HT-29 (cell line): ENCODE measurements at places on chromosomes 13 and 19. TPM values are rescaled to one million over a fixed set of nuclear protein-coding genes. Genes with fewer than 3 reads are reported as not detected.

DNA sequence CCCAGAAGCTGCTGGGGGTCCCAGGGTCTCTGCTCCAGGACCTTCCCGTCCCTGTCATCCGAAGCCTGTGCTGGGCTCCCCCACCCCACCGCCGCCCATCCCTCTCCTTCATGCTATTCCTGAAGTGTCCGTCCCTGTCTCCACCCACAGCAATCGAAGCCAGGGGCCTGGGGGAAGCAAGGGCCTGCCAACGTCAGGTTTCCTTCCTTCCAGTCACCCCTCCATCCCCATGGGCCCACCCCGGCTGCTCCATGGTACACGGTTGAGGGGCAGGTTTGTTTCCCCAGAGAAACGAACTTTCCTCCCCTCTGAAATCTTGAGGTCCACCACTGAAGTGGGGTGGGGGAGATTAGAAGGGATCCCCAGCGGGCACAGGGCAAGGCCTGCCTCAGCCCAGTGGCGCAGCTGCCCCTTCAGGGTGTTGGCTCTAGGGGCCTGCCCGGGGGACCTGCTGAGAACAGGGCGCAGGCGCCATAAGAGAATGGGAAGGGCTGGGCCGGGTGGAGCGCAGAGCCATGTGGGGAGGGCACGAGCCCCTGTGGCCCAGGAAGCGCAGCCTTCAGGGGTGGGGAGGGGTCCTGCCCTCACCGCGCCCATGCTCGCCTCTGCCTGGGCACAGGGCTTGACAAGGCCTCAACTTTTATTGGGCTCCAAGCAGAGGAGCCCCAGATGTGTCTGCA lies 16.1 kb downstream of the CEBPG start:
- no peak for DNase-seq

GRCh38 chr19:47681936-47682335 lies 31.3 kb upstream of the EHD2 start:
- DNase-seq: no peak

GRCh38 chr19:2477141-2477710 lies 1.3 kb downstream of the GADD45B start:
- peak; percentile 34 for DNase-seq

GRCh38 chr13:68128297-68128915 lies 898.3 kb upstream of the PCDH9 start:
- no peak for DNase-seq

DNA sequence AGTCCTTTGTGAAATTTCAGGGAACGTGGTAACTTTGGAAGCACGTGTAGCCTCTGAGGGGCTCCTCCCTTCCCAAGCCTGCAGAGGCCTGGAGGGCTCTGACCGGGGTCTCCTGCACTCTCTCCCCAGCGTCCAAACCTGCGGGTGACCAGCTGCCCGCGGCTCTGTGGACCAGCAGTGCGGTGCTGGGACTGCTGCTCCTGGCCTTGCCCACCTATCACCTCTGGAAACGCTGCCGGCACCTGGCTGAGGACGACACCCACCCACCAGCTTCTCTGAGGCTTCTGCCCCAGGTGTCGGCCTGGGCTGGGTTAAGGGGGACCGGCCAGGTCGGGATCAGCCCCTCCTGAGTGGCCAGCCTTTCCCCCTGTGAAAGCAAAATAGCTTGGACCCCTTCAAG lies 2.7 kb upstream of the TPGS1 start:
- no peak for DNase-seq

- DNase-seq: no peak
These were observed 79.4 kb downstream of the MAP4K1 start for GRCh38 chr19:38538386-38538785.

DNA sequence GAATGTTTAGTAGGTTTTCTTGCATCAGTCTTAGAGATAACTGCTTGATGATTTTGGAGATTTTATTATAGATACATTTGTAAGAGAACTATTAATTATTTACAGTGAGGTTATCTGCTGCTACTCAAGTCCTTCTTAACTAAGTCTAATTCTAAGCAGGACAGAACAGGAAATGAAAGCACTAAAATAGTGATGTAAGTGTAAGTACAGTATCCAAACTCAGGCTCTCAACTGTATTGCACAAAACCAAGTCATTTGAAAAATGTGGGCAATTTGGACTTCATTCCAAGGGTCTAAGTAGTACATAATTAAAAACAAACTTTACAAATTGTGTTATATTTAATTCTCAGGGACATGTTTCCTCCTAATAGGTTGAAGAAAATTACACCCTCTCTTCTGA lies 417.1 kb downstream of the ITGBL1 start:
- DNase-seq: no peak

- DNase-seq: no peak
These were observed 4.8 kb downstream of the KMT5C start for GRCh38 chr19:55344444-55344843.

DNA sequence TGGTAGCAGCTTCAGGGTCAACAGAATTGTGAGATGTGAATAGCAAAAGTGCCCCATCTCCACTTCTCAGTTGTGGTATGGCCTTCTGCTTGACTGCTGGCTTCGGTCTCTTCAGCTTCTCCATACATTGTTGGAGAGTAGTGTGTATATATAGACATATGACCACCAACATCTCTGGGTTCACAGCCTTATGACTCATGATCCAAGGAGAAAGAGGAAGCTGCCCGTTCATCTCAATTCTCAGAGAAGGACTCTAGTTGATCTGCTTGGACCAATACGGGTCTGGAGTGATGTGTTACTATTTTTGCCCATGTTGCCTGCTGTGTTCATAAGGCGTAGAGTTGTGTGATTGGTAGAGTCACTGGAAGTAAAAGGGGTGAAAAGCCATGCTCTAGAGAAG lies 3.6 kb upstream of the COMMD6 start:
- DNase-seq: no peak

- no peak for DNase-seq
These were observed 3.6 kb upstream of the TNFAIP8L1 start for GRCh38 chr19:4635754-4636116.

The PSPN gene
- total RNA-seq: 0.28 and 0.47 TPM in 2 replicates

The KATNAL1 gene
- 0.05 and 1.2 TPM in 2 replicates for total RNA-seq

The EEF1AKMT1 gene
- 8.8 and 9.1 TPM in 2 replicates for total RNA-seq

- peak; percentile 12 for DNase-seq
These were observed 1.3 kb downstream of the NAT14 start for GRCh38 chr19:55486043-55486970.

The CLDND2 gene
- 0.81 and 1.8 TPM in 2 replicates for total RNA-seq

DNA sequence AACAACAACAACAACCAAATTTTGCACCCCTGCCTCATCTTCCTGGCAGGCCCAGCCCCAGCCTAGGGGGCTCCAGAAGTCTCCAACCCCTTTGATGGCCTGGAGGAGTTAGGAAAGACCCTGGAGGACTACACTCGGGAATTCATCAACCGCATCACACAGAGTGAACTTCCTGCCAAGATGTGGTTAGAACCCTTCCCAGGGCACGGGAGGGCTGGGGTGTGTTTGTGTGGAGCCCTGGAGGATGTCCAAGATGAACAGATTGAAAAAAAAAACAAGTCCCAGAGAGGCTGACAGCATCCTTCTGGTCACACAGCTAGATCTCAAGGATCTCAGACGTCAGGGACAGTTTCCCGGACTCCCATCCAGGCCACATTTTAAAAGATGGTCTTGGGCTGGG lies 13.3 kb downstream of the APOC1 start:
- DNase-seq: no peak

- no peak for DNase-seq
These were observed 66.0 kb downstream of the RYR1 start for GRCh38 chr19:38499532-38499931.

DNA sequence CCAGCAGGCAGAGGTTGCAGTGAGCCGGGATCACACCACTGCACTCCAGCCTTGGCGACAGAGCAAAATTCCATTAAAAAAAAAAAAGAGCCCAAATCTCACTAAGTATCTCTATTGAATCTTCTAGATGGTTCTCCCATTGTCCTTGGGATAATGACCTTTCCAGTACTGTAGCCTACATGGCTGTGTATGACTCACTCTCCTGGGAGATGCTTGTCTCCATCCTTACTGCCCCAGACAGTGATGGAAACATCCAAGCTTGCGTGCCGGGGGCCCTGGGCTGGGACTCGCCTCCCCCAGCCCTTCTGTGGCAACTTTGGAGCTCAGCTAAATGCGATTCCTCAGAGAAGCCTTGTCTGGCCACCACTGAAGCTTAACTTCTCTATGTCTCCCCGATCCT lies 49.7 kb downstream of the NWD1 start:
- no peak for DNase-seq

DNA sequence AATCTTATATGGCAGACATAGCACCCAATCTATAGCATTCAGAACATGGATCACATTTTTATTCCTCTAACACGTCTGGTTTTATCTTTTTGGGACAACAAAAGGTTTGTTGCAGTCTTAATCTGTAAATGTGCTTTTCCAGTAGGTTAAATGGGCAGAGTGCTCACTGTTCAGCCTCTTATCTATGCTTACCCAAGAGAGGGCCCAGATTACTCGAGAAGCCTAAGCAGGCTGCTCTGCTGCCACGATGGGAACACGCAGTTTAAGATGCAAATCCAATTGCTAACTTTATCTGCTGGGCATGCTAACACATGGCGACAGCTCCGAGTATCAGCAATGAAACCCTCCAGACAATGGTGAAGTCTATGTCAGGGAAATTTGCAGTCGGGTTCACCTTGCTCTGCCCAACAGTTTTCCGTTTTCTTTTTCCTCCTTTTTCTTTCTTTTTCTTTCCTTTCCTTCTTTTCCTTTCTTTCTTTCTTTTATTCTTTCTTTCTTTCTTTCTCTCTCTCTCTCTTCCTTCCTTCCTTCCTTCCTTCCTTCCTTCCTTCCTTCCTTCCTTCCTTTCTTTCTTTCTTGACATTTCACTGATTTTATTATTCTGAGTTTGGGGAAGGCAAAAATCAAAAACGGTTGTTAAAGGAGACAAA lies 115.3 kb downstream of the RBM26 start:
- DNase-seq: no peak

DNA sequence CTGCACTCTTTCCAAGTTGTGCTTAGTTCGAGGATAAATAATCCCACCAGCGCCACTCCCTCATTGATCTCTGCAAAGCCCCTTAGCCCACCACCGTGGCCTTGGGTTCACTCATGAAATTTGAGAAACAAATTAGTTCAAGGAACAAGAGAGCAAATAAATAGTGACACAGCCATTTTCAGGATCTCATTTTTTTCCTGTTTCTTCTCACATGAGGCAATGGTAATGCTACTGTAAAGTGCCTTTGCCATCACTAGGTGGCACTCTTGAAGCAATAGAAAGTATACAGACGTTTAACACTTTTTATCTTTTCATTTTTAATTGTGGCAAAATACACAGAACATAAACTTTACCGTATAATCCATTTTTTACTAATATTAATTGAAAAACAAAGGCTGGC lies 76.8 kb upstream of the ZNF835 start:
- peak; percentile 33 for DNase-seq

The CNFN gene
- total RNA-seq: 4.3 and 6.6 TPM in 2 replicates

DNA sequence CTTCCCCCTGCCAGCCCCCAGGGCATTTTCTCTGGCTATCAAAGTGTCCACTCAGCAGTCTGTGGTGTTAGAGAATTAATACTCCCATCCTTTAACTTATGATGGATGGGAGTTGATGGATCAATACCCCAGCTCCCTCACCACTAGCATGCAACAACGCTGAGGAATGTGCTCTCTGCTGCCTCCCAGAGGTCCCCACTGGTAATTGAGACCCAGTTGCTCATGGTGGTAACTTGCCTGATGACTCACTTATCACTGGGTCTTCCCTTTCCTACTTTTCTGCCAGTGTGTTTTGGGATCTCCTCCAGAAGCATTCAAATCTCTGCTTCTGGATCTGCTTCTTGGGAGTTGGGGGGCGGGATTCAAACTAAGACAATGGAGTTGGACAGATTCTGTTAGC lies 20.3 kb upstream of the CACNA1A start:
- DNase-seq: peak; percentile 22

The ITPKC gene
- total RNA-seq: 52.2 and 58.5 TPM in 2 replicates

- no peak for DNase-seq
These were observed 161.1 kb downstream of the LACC1 start for GRCh38 chr13:44040818-44041100.

GRCh38 chr13:29844441-29844840 lies 6.0 kb downstream of the UBL3 start:
- DNase-seq: no peak

- peak; percentile 84 for DNase-seq
These were observed 1.1 kb downstream of the ZNF444 start for GRCh38 chr19:56142087-56142787.

- DNase-seq: no peak
These were observed 10.9 kb upstream of the KCTD15 start for GRCh38 chr19:33785795-33786194.

GRCh38 chr13:79352107-79352506 lies 53.9 kb downstream of the RBM26 start:
- no peak for DNase-seq

The ATXN8OS gene
- not detected in 2 replicates for total RNA-seq

DNA sequence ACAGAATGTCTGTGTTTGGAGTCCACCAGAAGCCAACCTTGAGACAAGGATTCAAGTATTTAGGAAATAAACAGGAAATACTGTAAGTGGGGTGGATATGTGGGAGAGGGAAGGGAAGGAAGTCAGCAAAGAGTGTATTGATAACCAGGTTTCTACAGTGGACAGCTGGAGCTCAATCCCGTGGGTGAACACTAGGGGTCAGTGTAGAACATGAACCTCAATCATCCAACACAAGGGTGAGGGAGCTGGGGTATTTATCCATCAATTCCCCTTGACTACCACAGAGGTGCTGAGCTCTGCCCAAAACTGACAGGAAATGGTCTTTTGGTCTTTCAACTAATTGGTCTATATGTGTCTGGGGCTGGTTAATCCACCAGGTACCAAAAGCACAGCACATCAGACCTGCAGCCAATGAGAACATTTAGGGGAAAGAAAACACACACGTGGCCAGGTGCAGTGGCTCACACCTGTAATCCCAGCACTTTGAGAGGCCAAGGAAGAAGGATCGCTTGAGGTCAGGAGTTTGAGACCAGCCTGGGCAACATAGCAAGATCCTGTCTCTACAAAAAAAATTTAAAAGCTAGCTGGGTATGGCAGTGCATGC lies 5.6 kb upstream of the SYDE1 start:
- DNase-seq: peak; percentile 38

The COX6B2 gene
- 0.92 and 2.7 TPM in 2 replicates for total RNA-seq
